ENCODE measurements at places on chromosomes 16 and 17. TPM values are rescaled to one million over a fixed set of nuclear protein-coding genes. Genes with fewer than 3 reads are reported as not detected.

CHST5 gene
- not detected for total RNA-seq

RECQL5 gene
- total RNA-seq, result 41.6 TPM

ODAD4 gene
- total RNA-seq, result 0.49 TPM

SOX9 gene
- not detected for total RNA-seq

CLEC3A gene
- not detected for total RNA-seq

TNK1 gene
- 1.1 TPM for total RNA-seq

MAP2K3 gene
- total RNA-seq, result 80.7 TPM

ATXN2L gene
- total RNA-seq, result 313 TPM

ZNF597 gene
- 3.0 TPM for total RNA-seq

CCL3 gene
- total RNA-seq, result 123 TPM

COX6A2 gene
- not detected for total RNA-seq

HSPB9 gene
- not detected for total RNA-seq

TBC1D3H gene
- total RNA-seq, result not detected

HOXB4 gene
- 9.0 TPM for total RNA-seq

CDH3 gene
- total RNA-seq, result 0.71 TPM

SPATA22 gene
- total RNA-seq, result 0.20 TPM

MT1G gene
- 24.1 TPM for total RNA-seq
